NCI-H1930 (cell line): ENCODE measurements at places on chromosomes 11 and 22.

- no peak for DNase-seq
Measured at GRCh38 chr11:2482745-2483144, 37.9 kb downstream of the KCNQ1 start.

- no peak for DNase-seq
Measured at GRCh38 chr11:85718991-85719807, 33.2 kb upstream of the CCDC89 start.

DNA sequence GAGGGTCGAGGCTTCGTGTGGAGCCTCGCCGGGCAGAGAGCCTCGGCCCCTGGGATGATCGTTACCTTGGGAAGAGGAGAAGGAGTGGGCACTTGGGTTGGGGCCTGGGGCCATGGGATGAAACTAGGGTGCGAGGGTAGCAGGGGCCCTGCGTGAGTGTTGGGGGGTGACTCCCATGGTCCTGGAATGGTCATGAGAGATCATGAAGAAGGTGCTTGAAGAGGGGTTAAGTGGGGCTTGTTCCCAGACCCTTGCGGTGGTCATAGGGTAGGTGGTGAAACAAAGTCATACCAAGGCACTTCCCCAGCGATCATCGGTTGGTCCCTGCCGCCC, 284 bp downstream of the CCS start:
- no peak for DNase-seq

- DNase-seq: no peak
Measured at GRCh38 chr11:35752115-35752514, 89.5 kb downstream of the TRIM44 start.

- no peak for DNase-seq
Measured at GRCh38 chr11:68583041-68583446, 101.3 kb upstream of the GAL start.
